Stimulated activated naive CD4-positive, alpha-beta T cell treated with Interleukin-2 at 50 U/mL for 16 hours (primary cell): ENCODE measurements at places on chromosomes 13 and 19.

GRCh38 chr13:38921081-38921480 lies 69.5 kb downstream of the STOML3 start:
- no peak for DNase-seq

DNA sequence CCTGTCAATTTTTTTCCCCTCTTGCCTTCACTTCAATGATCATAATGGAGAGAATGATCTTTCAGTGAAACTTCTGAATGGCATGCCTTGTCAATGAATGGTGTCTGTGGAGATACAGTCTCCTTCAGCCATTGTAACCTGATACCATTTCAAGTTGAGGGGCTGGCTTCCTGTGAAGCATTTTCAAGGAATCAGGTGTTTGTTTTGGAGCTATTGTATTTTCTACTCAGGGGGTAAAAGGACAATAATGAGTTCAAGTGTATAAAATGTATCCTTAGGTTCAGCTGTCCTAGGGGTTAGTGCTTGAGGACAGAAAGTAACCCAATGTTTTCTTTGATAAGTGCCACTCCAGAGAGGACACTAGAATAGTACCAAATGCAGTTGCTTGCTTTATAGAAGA lies 23.8 kb upstream of the CBY2 start:
- no peak for DNase-seq

DNA sequence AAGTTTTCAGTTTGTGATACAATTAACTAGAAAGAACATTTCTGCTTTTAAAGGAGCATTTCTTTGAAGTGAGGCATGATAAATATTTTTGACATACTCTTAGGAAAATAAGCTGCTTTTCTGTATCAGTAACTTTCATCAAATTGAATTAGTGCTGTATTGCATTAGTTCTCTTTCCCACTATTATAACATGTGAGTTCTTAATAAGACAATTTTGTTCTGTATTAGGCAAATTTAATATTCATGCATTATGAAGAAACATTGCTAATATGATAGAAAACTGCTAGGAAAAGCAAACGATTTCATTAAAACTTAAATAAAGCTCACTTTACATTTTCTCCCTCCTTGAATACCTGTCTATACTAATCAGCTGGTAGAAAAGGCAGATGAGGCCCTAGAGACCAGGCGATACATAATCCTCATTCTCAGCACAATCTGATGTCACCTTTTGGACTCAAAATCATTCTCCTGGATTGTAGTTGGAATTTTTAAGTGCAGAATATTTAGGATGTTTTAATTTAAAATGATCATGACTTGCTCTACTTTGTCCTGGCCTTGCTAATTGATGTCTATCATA lies 1636.8 kb downstream of the PCDH9 start:
- no peak for DNase-seq

GRCh38 chr19:41299755-41300089 lies 10.2 kb upstream of the CCDC97 start:
- DNase-seq: peak; percentile 31
